ENCODE measurements at places on chromosomes 12 and 14. TPM values are rescaled to one million over a fixed set of nuclear protein-coding genes. Genes with fewer than 3 reads are reported as not detected.

Gene GARIN6
- total RNA-seq = not detected

Gene ASCL1
- total RNA-seq = not detected

Gene TIMELESS
- total RNA-seq = 13.3 TPM

Gene ACVRL1
- total RNA-seq = 520 TPM

Gene CTSG
- not detected for total RNA-seq
